ENCODE measurements at places on chromosomes 3 and 15.

- no peak for DNase-seq
These were observed 57.1 kb downstream of the LMLN start for GRCh38 chr3:198017090-198017489.

GRCh38 chr3:52144796-52145735 is 9.2 kb downstream of the POC1A start:
- no peak for DNase-seq

- DNase-seq, result no peak
These were observed 96.1 kb downstream of the FMN1 start for GRCh38 chr15:33098094-33099058.

- DNase-seq, result no peak
These were observed 92.3 kb upstream of the P2RY1 start for GRCh38 chr3:152742368-152743347.

- no peak for DNase-seq
These were observed 40.4 kb upstream of the IQSEC1 start for GRCh38 chr3:13113346-13114330.

DNA sequence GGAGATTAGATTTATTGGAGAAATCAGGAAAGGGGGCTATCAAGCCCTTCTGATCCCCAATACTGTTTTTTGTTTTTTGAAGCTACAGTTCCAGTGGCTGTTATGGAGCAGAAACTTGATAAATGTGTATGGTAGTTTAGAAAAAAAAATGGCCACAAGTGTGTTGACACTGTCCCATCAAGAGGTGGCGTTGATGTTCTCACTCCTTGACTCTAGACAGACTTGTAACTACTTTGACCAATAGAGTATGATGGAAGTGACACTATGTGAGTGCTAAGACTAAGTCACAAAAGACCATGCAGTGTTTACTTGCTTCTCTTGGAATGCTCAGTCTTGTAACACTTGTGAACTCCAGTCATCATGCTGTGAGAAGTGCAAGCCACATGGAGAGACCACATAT is 356.7 kb downstream of the PDCD6IP start:
- no peak for DNase-seq
